ENCODE measurements at places on chromosomes 7 and 10. TPM values are rescaled to one million over a fixed set of nuclear protein-coding genes. Genes with fewer than 3 reads are reported as not detected.

DNA sequence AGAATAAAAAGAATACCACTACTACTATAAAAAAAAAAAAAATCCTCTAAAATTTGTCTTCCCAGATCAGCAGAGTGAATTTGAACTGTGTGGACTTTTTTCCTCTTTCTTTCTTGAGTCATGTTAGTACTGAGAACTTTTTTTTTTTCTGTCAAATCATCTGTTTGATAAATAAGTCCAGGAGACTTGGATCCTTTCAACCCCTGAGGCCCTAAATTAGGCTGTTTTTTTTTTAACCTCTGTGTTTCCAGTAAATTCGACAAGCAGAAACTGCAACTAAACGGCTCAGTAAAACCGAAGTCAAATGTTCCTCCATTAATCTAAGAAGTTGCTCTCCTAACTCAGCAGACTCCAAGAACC, 2.7 kb downstream of the MAP3K8 start:
- H3K4me3 ChIP-seq = peak overlapping the region; percentile 87
- H3K4me1 ChIP-seq = peaks cover 56% of the 10 kb centered on the region
- peak overlapping the region; percentile 99 for H3K27ac ChIP-seq

Gene PALD1
- total RNA-seq = 8.5 TPM

DNA sequence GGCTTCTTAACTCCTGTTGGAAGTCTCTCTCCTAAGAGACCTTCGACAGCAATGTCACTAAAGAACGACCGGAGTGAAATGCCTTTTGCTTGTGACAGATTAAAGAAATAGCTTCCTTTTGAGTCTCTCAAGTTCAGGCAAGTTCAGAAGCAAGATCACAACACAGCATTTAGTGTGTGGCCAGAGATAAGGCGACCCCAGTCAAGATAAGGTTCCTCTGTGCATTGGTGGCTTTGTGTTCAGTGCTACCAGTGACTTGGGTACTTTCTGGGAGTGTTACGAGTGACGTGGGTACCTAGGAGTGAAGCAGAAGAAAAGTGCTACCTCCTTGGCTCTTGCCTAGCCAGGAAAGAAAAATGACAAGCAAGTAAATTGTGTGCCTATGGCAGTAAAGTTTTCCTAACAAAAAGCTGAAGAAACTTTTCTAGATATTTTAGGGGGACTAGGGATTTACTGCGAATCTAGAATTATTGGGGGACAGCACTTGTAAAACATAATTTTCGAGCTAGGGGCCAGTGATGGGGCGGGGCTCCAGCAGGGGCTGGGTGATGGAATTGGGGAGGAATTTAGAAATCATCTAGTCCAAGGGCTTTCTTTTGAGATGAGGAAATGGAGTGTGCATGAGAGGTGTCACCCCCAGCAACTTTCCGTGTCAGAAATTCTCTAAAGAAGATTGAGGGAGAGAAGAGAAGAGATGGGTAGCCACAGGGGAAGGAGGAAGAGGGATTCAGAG, 191.9 kb upstream of the LYZL2 start:
- no peaks in the 10 kb centered on the region for H3K36me3 ChIP-seq
- H3K4me3 ChIP-seq = no peak overlapping the region
- peak overlapping the region; percentile 64 for H3K27ac ChIP-seq

DNA sequence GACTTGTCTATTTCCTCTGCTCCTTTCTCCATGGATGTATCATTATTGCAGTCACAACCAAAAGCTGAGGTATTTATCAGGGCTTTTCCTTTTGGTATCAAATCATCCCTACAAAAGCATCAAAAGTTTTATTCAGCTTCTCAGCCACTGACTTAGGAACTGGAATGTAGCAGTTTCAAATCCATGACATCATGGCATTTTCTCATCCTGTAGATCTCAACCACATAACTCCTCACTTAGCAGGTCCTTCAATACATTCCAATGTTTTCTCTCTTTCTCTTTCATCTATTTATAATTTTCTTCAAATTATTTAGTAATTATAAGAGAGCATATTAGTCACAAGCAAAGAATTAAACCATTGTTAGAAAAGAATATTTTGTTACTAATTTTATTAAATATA, 537.4 kb upstream of the SORCS1 start:
- H3K4me1 ChIP-seq = no peaks in the 10 kb centered on the region
- DNase-seq = no peak
- H3K4me3 ChIP-seq = no peak overlapping the region
- no peak overlapping the region for H3K27ac ChIP-seq
- H3K27me3 ChIP-seq = no peaks in the 10 kb centered on the region
- no peaks in the 10 kb centered on the region for H3K36me3 ChIP-seq

Gene CCDC172
- total RNA-seq = not detected

Gene RNF133
- 1.1 TPM for total RNA-seq

DNA sequence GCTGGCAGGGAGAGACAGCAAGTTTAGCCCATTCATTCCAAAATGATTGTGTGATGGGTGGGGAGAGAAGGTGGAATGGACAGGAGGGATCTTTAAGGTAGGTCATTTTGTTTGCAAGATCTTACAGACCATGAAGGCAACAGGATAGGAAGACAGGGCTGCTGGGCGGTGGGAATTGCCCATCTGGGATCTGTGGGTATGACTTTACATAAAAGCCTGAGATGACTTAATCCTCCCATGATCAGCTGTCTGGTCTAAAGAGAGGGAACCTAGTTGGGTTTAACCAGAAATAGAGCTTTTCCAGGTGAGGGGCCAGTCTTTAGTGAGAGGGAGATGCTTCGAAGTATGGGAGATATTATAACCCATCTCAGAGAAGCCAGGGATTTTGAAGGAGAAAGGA, 153.7 kb downstream of the KLF6 start:
- no peak for DNase-seq
- no peaks in the 10 kb centered on the region for H3K4me1 ChIP-seq
- no peaks in the 10 kb centered on the region for H3K36me3 ChIP-seq
- H3K4me3 ChIP-seq = no peak overlapping the region

Gene GARS1
- total RNA-seq = 72.6 TPM
